Dermis blood vessel endothelial cell (primary cell): ENCODE measurements at places on chromosomes 11 and 22.

DNA sequence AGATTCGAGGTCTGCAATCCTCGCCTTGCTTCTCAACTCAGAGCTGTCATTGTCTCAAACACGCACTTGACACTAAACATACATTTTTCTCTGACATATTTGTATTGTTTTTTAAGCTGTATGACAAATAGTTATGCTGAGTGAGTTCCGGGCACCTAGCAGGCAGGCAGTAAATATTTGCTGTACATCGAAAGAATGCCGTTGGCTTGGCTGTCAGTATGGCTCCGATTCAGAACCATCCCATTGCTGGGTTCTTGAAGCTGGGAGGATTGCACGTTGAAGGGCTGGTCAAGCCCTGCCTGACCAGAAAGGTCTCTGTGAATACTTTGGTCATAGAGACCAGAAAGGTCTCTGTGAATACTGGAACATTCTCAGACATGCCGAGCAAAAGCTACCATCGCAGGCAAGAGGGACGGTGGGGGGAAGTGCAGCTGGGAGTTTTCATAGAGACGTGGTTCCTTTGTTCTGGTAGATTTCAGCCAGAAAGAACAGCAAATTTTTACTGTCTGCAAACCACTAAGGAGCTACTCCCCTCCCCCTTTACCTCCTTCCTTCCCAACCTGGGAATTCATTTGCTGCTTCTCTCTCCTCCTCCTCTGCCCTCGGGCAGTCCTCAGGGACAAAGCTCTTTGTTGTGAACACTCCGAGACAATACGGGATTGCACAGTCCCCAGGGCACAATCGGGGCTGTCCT lies 202.2 kb upstream of the SORL1-AS1 start:
- no peak for DNase-seq

- DNase-seq = no peak
These were observed 29.6 kb downstream of the PRDM10 start for GRCh38 chr11:129973068-129973467.

- DNase-seq = no peak
These were observed 943 bp downstream of the DUSP8 start for GRCh38 chr11:1570896-1571759.

DNA sequence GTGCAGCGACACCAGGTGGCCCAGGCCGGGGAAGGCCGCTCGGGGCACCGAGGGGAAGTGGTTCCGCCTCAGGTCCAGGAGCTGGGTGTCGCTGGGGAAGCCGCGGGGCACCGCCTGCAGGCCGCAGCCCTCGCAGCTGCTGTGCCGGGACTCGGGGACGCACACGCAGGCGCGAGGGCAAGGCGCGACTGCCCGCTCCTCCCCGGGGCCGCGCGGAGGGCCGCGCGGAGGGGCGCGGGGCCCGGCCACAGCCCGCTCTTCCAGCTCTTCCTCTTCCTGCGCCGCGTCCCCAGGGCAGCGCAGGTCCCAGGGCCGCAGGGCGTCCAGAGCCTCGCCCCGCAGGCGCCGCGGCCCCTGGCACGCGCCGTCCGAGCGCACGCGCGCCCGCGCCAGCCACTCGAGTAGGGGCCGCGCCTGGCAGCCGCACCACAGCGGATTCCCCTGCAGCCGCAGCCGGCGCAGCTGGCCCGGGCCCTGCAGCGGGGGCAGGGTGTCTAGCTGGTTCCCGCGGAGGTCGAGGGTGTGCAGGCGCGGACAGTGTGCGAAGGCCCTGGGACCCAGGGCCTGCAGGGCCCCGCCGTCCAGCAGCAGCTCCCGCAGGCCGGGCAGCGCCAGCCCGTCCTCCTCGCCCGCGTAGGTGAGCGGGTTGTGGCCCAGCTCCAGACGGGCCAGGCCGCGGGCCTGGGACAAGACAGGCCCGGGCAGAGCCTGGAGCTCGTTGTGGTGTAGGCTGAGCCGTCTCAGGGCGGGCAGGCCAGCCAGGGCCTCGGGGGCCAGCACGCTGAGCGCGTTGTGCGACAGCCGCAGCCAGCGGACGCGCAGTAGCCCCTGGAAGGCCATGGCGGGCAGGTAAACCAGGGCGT lies 2.8 kb downstream of the CHADL start:
- DNase-seq = peak; percentile 73

GRCh38 chr22:25843660-25844405 lies 101.8 kb downstream of the MYO18B start:
- DNase-seq = no peak

DNA sequence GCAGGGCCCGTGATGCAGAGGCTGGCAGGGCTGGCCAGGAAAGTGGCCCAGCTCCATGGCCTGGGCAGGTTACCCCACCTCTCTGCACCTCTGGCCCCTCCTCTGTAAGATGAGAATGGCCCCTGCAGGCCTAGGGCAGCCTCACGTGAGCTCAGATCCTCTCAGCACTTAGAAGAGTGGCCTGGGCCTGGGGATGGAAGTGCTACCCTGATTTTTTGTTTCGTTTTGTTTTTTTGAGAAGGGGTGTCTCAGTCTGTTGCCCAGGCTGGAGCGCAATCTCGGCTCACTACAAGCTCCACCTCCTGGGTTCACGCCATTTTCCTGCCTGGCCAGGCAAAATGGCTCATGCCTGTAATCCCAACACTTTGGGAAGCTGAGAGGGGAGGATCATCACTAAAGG lies 982 bp downstream of the APOBEC3H start:
- no peak for DNase-seq

GRCh38 chr11:3340025-3340424 lies 38.9 kb downstream of the ZNF195 start:
- DNase-seq = peak; percentile 46

DNA sequence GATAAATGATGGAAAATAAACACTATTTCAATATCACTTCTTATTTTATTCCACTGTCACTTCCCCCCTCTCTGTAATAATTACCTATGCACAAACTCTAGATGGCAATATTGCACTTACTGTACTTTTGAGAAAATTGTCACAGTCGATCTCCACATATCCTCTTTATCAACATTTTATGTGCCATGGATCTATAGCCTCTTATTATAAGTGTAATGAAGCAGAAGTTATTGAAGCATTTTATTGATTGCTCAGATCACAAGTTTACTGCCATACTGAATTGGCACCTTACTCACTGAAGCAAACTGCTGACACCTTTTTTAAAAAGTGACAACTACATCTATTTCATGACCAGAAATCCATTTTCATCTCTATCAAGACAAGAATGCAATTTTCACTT lies 133.4 kb downstream of the DCDC1 start:
- DNase-seq = peak; percentile 12

DNA sequence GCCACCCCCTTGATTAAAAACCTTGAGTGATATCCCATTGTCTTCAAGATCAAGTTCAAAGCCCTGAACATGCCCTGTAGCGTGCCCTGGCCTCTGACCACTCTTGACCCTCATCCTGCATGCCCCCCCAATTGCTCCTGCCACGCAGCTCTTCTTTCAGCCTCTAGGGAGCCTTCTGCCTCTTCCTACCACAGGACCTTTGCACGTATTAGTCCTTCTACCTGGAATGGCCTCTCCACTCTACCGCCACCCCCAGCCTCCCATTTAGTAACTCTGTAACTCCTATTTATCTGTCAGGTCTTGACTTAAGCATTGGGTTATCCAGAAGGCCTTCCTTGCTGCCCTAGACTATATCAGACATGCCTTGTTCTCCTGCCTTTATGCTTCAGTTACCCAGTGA lies 203.6 kb downstream of the TRIM29 start:
- no peak for DNase-seq
